Stimulated activated CD4-positive, alpha-beta T cell treated with anti-CD3 and anti-CD28 coated beads, Interleukin-1b, Interleukin-23, amount 100 ng/mL, for 1 hour (primary cell): ENCODE measurements at places on chromosomes 2 and 18.

- DNase-seq, result no peak
Observed at GRCh38 chr18:27704736-27705361, 472.1 kb downstream of the CDH2 start.

- no peak for DNase-seq
Observed at GRCh38 chr2:106201661-106202060, 7.6 kb upstream of the UXS1 start.

GRCh38 chr2:120945832-120946499, 210.3 kb downstream of the GLI2 start:
- no peak for DNase-seq

DNA sequence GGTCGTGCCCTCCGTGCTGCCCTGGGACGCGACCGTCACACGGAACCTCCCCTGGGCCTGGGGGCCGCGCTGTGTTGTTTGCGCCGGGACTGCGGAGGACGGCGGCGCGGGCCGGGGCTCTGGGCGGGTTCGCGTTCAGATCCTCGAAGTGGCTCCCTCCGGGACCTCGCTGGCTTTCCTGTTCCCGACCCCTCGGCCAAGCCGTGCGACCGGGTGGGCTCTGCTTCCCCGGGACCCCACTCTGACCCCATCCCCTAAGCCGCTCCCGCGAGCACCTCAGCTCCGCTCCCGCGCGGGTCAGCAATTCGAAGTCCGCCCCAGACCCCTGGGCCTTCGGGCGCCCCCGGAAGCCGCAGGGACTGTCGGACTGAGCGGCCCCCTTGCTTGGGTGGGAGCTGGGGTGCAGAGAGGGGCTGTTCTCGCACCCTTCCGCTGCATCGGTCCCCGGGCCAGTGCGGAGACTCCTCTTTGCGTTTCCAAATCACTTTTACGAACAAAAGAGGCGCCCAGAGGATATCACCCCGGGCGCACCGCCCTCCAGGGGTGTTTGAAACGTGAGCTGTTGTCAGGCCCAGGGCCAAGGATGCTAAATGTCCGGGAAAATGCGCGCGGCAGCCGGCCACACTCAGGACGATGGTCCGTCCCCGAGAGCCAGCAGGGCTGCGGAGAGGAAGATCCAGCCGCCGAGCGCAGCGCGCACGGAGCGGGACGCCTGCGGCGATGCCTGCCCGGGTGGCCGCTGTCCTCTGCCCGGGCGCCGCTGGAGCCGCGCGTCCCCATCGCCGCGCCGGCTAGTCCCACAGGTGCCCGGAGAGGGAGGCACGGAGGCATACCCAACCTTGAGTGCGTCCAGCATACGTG, 73.5 kb downstream of the ZCCHC2 start:
- no peak for DNase-seq

- DNase-seq, result no peak
Observed at GRCh38 chr2:129464036-129464435, 515.4 kb upstream of the RAB6C start.

GRCh38 chr2:227503433-227504406, 31.8 kb downstream of the AGFG1 start:
- no peak for DNase-seq

DNA sequence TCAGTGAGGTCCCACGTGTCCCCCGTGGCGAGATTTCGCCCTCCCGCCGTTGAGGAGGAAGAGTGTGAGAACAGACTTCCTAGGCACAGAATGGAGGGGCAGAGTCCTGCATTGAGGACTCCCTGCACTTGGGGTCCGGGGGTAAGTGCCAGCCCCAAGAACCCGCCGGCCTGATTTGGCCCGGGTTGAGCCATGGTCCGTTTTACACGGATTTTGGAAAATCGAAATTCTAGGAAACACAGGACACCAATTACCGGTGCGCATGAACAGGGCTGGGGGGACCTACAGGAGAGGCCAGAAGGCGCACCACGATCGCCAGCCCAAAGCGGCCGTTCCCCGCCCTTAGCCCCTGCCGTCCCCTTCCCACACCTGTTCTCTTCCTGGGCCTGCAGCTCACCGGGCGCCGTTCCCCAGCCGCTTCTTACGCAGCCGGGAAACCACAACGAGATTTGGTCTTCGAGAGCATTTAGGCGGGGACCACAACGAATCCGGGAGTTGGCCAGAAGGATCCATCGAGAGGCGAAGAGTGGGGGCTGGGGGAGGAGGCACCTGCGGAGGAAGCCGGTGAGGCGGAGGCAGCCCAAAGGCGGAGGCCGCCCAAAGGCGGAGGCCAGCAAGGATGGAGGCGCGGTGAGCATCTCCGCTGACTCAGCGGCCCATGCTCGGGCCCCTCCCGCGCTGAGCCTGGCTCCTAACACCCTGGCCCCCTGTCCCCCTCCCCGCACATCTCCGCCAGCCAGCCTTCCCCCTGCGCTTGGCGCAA, 464 bp upstream of the TLX2 start:
- DNase-seq, result no peak

GRCh38 chr2:8003462-8004075, 678.3 kb upstream of the ID2 start:
- DNase-seq, result no peak

GRCh38 chr2:178836807-178837206, 29.6 kb upstream of the TTN start:
- DNase-seq, result no peak

DNA sequence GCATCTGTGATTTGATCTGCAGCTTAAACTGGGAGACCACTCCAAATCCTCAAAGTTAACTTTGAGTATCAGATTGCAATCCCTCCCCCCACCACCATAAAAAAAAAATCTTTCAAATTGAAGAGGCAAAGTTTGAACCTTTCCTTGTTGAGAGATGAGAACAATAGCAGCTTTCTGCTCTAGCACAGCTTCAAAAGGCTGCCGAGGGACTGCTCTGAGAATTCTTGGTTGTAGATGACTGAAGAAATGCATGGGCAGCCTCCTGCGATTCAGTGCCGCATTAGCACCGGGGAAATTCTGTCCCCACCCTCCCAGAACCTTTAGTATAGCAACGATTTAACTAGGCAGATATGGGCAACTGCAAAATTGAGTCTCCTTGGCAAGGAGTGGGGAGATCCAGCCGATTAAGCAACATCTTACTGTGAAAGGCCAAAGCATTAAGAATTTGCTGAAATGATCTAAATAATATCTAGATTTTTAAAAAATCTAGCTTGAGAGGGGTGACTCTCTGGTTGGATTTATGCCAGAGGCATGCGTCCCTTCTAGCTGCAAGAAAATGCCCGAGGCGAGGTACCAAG, 3.9 kb upstream of the SP5 start:
- no peak for DNase-seq

- DNase-seq, result no peak
Observed at GRCh38 chr18:56166914-56167313, 471.5 kb downstream of the TXNL1 start.

- DNase-seq, result no peak
Observed at GRCh38 chr2:240225660-240226475, 85.4 kb upstream of the OTOS start.

- no peak for DNase-seq
Observed at GRCh38 chr2:28639092-28639691, 112.4 kb upstream of the PPP1CB start.

DNA sequence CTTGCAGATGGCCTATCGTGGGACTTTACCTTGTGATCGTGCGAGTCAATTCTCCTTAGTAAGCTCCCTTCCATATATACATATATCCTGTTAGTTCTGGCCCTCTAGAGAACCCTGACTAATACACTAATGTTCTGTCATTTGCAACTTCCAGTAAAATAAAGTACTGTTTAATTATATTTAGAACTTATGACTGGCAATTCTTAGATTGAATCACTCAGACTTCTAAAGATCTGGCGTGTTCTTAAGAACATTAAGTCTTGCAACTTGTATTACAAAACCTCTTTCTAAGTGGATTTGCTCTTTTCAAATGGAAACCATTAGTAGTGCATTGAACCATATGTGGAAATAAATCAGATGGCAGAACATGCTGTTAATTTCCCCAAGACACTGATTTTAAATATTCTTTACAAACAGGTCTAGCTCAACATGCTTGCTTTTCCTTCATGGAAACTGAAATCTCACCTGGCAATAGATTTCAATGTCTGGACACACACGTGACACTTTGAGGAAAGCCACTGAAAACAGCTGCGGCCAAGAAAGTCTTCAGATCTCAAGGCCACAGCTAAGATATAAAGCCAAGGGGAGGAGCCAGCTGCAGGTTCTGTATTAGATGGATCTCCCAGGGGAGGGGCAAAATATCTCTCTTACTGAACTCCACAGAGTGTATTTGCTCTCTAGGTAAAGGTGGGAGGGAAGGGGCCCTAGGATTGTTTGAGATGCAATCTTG, 50.6 kb downstream of the PMAIP1 start:
- no peak for DNase-seq

GRCh38 chr2:127796389-127796788, 14.6 kb downstream of the WDR33 start:
- no peak for DNase-seq

- no peak for DNase-seq
Observed at GRCh38 chr2:97966545-97967215, 29.1 kb downstream of the TMEM131 start.
